ENCODE measurements at places on chromosomes 7 and 10.

DNA sequence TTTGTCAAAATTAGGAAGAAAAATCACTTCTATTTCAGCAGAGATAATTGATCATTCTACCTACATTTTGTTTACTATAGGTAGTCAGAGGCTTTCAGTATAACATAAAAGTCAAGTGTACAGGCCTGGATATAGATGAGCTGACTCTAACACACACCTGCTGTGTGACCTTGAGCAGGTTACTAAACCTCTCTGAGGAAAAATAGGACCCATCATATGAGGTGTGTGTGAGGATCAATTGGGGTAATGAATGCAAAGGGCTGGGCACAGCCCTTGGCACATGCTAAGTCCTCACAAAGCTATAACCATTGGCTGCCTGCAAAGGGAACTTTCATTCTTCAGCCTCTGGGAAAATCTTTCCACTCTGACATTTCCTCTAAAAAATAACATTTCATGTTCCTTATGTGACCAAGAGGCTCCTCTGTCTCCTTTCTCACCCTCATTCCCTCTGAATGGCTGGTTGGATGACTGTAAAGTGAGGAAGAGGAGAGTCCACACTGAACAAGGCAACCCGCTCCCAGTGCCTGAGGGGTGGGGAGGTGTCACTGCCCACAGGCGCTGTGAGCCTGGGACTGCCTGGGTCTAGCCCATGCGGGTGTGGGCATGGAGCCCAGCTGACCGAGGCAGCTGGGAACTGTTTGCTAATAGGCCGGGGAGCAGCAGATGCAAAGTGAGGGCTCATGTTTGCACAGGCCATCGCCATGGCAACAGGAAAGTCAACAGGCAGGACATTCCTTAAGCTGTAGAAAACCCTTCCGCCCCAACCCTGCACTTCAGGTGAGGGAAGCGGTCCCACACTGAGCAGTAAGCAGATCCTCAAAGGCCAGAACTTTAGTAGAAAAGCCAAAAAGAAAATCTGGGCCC is 36.8 kb downstream of the MYOF start:
- H3K4me1 ChIP-seq: peaks cover 30% of the 10 kb centered on the region
- no peaks in the 10 kb centered on the region for H3K27me3 ChIP-seq
- peaks cover 13% of the 10 kb centered on the region for H3K36me3 ChIP-seq
- peak overlapping the region; percentile 89 for H3K27ac ChIP-seq
- peak; percentile 91 for DNase-seq
- H3K4me3 ChIP-seq: peak overlapping the region; percentile 31

GRCh38 chr10:84543948-84544347 is 215.6 kb downstream of the CCSER2 start:
- H3K4me3 ChIP-seq: no peak overlapping the region
- H3K27me3 ChIP-seq: no peaks in the 10 kb centered on the region
- H3K27ac ChIP-seq: no peak overlapping the region
- no peak for DNase-seq
- peaks cover 4% of the 10 kb centered on the region for H3K4me1 ChIP-seq

DNA sequence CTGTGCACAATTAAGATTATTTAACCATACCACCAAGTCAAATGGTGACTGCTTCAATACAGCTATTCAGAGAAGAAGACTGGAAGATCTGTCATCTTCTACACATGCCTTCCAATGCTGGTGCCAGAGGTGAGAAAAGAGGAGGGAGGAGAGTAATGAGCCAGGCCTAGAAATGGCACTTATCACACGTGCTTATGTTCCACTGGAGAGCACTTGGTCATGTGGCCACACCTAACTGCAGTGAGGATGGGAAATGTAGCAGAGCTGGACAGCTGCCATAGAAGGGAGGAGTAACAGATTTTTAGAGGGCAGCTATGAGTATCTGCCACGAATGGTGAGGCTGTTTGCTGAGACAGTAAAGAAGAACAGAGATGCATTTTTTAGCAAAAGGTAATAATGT is 77.1 kb downstream of the MPLKIP start:
- peaks cover 4% of the 10 kb centered on the region for H3K36me3 ChIP-seq
- H3K4me1 ChIP-seq: no peaks in the 10 kb centered on the region
- H3K27me3 ChIP-seq: no peaks in the 10 kb centered on the region
- H3K4me3 ChIP-seq: no peak overlapping the region
- no peak for DNase-seq

DNA sequence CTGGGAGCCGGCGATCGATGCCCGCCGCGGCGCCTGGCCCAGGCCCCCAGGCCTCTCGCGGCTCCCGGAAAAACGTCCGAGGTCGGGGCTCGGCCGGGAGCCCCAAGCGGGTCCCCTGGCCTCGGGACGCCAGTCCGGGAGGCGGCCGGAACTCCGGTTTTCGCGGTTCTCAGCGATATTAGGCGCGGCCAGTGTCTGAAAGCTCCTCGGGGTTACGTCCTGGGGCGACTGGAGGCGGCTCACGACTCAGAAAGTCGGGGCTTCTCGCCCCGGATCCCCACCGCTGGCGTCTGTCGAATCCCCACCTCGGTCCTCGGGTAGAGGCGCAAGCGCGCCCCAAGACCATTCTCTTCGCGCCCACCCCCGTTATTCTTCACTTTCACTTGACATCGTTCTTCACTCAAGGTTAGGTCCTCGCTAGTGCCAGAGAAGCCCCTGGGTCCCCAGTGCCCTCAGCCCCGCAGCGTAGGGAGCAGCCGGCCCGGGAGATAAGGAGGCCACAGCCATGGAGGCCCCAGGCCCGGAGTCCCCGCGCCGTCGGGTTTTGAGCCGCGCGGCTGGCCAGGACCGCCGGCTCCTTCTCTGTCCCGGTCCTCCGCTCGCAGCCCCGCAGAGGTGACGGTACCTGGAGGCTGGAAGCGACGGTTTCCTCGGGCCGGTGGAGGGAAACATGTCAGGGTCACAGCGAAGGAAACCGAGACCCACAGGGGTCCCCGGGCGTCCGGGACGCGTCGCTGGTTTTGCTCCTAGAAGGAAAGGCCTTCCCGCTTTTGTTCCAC is 35.2 kb upstream of the EBLN1 start:
- H3K27ac ChIP-seq: peak overlapping the region; percentile 98
- no peaks in the 10 kb centered on the region for H3K36me3 ChIP-seq
- no peak for DNase-seq

- no peaks in the 10 kb centered on the region for H3K27me3 ChIP-seq
- H3K36me3 ChIP-seq: no peaks in the 10 kb centered on the region
- H3K4me3 ChIP-seq: no peak overlapping the region
- H3K4me1 ChIP-seq: no peaks in the 10 kb centered on the region
- no peak overlapping the region for H3K27ac ChIP-seq
Observed at GRCh38 chr7:109879287-109879828, 1211.6 kb upstream of the LRRN3 start.
